ENCODE measurements at places on chromosomes 13 and 19.

DNA sequence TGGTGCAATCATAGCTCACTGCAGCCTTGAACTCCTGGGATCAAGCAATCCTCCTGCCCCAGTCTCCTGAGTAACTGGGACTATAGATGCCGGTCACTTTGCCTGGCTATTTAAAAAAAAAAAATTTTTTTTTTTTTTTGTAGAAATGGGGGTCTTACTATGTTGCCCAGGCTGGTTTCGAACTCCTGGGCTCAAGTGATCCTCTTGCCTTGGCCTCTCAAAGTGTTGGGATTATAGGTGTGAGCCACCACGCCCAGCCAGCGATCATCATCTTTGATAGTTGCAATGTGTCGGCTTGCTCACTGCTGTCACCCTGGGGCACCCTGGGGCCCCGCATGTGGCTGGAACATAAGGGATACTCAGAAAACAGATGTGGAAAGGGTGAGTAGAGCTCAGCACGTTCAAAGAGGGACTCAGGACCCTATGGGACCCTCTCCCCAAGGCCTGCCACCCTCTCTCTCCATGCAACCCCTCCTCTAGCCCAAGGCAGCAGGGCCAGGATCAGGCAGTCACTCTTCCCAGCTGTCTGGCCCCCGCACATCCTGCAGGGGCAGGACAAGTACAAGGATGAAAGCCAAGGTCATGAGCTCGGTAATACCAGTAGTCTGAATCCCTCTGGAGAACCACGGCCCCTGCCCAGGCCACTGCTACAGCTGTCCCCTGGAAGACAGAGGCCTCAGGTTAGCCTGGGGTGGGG is 6.5 kb upstream of the CCL25 start:
- no peak for DNase-seq

GRCh38 chr19:16185768-16186123 is 536 bp downstream of the FAM32A start:
- DNase-seq = no peak

GRCh38 chr19:39032063-39032918 is at the start of gene FBXO27:
TSS of gene FBXO27 (minus strand) at chr19:39032549. CDS start at chr19:39032227, 322 bp downstream.
- no peak for DNase-seq

GRCh38 chr19:45876411-45877197 is 9.3 kb downstream of the IRF2BP1 start:
- no peak for DNase-seq

- DNase-seq = no peak
Measured at GRCh38 chr19:17243830-17244617, 1.7 kb downstream of the NR2F6 start.

GRCh38 chr19:12043752-12044422 is 8.4 kb upstream of the ZNF433 start:
- no peak for DNase-seq

DNA sequence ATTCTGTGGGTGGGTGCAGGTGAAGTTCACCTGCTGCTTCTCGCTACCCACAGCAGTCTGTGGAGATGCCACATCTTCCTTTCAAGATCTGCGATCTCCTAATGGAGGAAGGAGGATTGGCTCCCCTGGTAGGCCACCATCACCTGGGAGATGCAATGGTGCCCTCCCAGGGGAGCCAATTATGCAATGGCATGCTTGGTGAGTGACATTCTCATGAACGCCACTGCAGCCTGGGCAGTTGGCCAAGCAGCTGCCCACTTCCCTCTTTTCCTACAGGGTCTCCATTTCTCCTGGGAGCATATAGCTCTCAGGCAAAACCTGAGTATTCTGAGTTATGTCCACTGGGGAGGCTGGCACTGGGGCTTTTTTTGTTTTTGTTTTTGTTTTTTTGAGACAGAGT is 83.5 kb upstream of the KCTD15 start:
- no peak for DNase-seq

- DNase-seq = peak; percentile 8
Measured at GRCh38 chr19:8445488-8446001, 770 bp downstream of the HNRNPM start.

GRCh38 chr13:97432232-97432916 is 1.6 kb upstream of the RAP2A start:
- DNase-seq = no peak

- peak; percentile 20 for DNase-seq
Measured at GRCh38 chr19:41226053-41226873, 7.2 kb downstream of the AXL start.

DNA sequence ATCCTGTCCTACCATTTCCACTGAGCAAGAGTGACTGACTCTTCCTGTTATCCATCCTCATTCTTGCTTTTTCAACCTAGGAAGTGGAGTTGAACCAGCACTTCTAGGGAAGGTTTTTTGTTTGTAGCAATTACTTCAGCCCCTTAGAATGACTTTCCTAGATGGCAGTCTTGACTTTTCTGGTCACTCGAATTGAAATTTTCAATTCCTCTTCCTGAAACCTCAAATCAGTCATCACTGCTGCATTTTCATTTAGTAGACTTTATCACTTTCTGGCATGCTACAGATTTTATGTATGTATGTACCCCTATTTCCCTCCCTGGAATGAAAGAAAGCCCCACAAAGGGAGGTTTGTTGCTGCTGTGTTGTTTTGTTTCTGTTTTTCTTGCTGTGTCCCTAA is 915.9 kb downstream of the PCDH17 start:
- no peak for DNase-seq

- no peak for DNase-seq
Measured at GRCh38 chr19:38666663-38667511, 19.4 kb downstream of the ACTN4 start.

- DNase-seq = no peak
Measured at GRCh38 chr13:112233256-112233655, 142.9 kb upstream of the SPACA7 start.

DNA sequence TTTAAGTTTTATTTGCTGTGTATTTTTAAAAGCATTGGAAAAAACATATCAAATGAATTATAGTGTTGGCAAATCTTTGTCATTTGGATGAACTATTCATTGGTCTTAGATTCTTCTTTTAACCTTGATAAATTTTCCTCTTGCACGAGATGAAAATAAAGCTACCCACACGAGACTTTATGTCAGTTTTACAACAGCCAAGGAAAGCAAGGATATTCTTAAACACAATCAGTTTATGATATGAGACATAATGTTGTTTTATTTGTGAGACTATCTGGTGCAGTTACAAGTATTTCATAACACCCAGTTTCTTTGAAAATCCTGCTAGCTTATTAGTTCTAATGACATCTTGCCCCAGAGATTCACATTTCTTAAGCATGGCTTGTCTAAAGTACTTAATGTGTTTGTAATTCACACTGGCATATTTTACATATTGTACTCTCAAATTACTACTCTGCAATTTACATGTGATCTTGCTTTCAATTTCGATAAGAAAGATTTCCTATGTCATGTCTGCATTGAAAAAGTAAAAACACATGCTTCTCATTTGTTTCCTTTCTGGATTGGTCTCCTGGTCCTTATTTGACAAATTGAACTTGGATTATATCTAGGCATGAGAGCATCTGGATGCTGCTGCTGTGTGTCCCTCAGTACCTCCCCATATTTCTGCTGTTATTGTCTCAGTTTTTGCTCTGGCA is 955.5 kb upstream of the PCDH9 start:
- no peak for DNase-seq

DNA sequence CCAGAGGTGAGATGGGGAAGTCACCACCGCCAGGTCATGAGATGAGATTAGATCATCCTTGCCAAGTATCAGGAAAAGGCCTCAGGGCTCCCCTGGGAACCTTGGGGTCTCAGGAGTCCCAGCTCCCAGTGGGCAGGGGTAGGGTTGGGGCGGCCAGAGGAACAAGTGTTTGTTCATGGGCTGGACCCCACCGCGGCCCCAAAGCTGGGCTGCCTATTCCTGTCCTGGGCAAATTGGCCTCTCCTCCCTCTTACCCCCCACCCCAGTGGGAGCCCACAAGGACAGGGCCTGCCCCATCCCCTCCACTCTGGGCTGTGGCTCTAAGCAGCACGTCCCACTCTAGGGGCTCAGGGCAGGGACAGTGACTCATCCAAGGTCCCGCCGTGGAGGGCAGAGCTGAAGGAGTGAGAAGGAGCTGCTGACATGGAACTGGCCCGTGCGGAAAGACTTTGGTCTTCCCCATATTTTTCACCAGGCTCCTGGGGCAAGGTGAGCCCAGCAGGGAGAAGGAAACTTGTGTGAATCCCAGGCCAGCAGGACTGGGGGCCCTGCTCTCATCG is 4.0 kb upstream of the HCN2 start:
- no peak for DNase-seq

All from stimulated activated CD8-positive, alpha-beta memory T cell treated with anti-CD3 and anti-CD28 coated beads, Interleukin-15, amount 100 ng/mL, for 4 hours (primary cell).